ENCODE measurements at places on chromosomes 11 and 22. TPM values are rescaled to one million over a fixed set of nuclear protein-coding genes. Genes with fewer than 3 reads are reported as not detected.

GRCh38 chr11:134592391-134592990 is 180.4 kb upstream of the B3GAT1 start:
- no peak overlapping the region for H3K27ac ChIP-seq
- H3K36me3 ChIP-seq = no peaks in the 10 kb centered on the region
- no peak overlapping the region for H3K4me3 ChIP-seq
- DNase-seq = no peak

- no peaks in the 10 kb centered on the region for H3K4me1 ChIP-seq
- H3K36me3 ChIP-seq = no peaks in the 10 kb centered on the region
- H3K4me3 ChIP-seq = no peak overlapping the region
- no peaks in the 10 kb centered on the region for H3K27me3 ChIP-seq
Measured at GRCh38 chr11:11670574-11670973, 48.8 kb upstream of the GALNT18 start.

GRCh38 chr11:25727944-25728343 is 604.0 kb upstream of the ANO3 start:
- no peak for DNase-seq
- no peak overlapping the region for H3K4me3 ChIP-seq
- H3K36me3 ChIP-seq = no peaks in the 10 kb centered on the region
- H3K27me3 ChIP-seq = no peaks in the 10 kb centered on the region

DNA sequence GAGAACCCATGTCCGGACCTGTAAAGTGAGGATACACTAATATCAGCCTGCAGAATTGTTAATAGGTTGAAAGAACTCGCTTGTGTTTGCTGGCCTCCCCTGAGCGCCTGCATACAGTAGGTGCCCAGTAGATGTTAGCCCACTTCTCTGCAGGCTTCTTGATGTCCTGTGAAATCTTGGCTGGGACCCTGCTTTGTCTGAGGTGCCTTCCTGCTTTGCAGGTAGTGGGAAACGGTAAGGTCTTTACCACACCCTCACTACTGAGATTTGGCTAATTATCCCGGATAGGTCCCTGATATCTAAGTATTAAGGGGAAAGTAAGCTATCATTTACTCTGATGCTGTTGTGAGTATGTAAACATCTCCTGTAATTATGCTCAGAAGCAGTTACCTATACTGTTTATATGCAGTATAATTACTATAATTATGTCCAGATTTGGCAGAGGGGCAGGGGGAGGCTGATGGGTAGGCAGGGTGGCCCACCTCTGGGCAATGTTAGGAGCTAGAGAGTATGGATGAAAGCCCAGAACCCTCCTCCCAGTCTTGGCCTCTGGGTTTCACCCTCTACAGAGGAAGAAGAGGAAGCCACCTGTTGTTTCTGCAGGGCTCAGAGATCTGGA is 1.2 kb upstream of the ARRB1 start:
- H3K27ac ChIP-seq = no peak overlapping the region
- DNase-seq = no peak
- H3K4me3 ChIP-seq = peak overlapping the region; percentile 86

LMNTD2 gene
- 7.6 TPM for total RNA-seq

DNA sequence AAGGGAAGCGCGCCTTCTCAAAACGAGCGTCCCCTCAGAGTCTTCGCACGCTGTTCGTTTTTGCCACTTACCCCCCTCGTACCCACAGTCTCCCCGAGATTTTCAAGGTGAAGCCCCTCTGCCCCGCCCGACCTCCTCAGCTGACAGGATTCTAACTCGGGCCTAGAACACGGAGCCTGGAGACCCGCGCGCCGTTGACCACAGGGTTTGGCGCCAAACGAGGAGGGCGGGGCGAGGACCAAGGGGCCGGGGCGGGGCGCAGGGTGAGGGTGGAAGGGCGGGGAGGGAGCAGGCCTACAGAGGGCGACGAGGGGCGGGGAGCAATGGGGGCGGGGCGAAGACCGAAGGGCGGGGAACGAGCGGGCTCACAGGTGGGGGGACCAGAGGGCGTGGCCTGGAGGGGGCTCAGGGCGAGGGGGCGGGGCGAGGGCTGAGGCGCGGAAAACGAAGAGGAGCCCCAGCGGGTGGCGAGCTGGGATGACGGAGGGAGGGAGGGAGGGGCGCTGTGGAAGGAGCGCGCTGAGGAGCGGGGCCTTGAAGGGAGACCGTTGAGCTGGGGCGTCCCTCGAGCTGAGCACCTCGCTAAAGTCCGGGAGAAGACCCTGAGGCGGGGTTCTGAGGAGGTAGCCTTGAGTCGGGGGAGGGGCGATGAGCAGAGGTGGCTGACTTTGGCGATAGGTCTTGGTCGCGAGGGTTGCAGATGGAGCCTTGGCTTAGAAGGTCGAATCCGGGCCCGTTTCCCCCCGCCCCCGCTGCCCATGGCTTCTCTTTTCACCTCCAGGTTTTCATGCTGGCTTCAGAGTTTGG is at the start of gene DMC1:
TSS of gene DMC1 (minus strand) at position 212 of the 807 bp plus-strand sequence. CDS start 1,927 bp downstream, outside the sequence.
- no peaks in the 10 kb centered on the region for H3K27me3 ChIP-seq
- peak within 1 kb of the TSS; percentile 85 for H3K27ac ChIP-seq
- H3K4me3 ChIP-seq = peak within 1 kb of the TSS; percentile 74
- no peaks in the 10 kb centered on the region for H3K36me3 ChIP-seq
- H3K4me1 ChIP-seq = peaks cover 2% of the 10 kb centered on the region

VSIG10L2 gene
- 0.20 TPM for total RNA-seq

DNA sequence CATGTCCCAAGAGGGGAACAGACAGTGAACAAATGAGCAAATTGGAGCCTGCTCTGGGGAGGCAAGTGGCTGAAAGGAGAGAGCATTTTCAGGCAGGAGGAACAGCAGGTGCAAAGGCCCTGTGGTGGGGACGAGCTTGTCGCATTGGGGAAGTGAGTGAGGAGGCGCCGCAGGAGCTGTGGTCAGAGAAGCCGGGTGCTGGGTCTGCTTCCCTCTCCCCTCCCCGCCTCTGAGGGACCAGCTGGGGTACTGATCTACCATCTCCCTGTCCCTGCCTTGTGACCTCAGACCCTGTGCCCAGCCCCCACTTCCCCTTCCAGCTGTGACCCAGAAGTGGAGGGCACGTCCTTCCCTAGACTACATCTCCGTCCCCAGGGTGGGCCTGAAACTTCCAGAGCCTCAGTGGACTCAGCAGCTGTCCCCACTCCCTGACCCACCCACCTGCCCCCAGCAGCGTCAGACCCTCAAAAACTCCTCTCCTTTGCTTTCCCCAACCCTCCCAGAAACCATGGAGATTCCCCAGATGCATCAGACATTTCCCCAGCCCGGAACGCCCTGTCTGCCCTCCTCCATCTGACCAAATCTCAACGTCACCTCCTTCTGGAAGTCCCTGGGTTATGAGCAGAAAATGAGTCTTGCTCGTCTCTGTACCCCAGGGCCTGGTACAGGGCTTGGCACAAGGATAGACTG is 19.7 kb upstream of the PDGFB start:
- no peaks in the 10 kb centered on the region for H3K4me1 ChIP-seq
- H3K27me3 ChIP-seq = no peaks in the 10 kb centered on the region
- no peak for DNase-seq
- no peak overlapping the region for H3K27ac ChIP-seq
- H3K36me3 ChIP-seq = no peaks in the 10 kb centered on the region
- H3K4me3 ChIP-seq = no peak overlapping the region

- H3K27ac ChIP-seq = no peak overlapping the region
- no peaks in the 10 kb centered on the region for H3K4me1 ChIP-seq
- no peak for DNase-seq
- no peak overlapping the region for H3K4me3 ChIP-seq
Measured at GRCh38 chr22:33056690-33057089, 1.5 kb downstream of the SYN3 start.

DNA sequence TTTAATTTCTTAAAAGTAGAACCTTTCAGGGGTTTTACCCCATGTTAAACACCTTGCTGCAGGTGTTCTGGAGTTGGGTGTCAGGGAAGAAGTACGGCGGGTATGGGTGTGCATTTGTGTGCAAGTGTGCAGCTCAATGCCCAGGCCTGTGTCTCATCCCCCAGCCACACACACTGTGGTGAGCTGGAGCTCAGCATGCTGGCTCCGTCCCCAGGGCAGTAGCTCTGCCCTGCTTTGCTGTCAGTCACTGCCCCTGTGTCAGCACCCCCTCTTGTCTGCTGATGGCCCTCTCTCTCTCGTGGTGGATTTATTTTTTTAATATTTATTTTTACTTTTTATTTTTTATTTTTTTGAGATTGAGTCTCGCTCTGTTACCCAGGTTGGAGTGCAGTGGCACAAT is 35.8 kb upstream of the MYO18B start:
- H3K4me1 ChIP-seq = no peaks in the 10 kb centered on the region
- DNase-seq = no peak
- no peaks in the 10 kb centered on the region for H3K27me3 ChIP-seq
- H3K27ac ChIP-seq = no peak overlapping the region

TRIM6 gene
- 6.3 TPM for total RNA-seq
